ENCODE measurements at places on chromosomes 5 and 9.
A peak's percentile ranks its signal among the peaks of the same experiment; 100 is the strongest.

DNA sequence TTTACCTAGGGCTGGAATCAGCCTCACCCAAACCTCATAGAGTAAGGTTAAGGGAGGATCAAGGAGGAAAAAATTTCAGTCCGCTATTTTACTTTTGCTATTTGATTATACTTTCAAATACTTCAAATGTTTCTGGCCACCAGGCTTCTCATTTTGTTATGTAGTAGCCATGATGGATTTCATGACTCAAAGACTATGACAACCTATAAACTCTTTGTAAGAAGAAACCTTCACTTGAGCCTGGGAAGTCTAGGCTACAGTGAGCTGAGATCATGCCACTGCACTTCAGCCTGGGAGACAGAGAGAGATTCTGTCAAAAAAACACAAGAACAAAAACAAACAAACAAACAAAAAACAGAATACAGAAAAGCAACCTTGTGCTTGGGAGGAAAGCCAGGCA lies 293.6 kb upstream of the TNC start:
- no peak for DNase-seq

GRCh38 chr5:133195250-133195649 lies 143.4 kb downstream of the HSPA4 start:
- DNase-seq = no peak

GRCh38 chr9:504921-505740 lies 290.5 kb downstream of the DOCK8 start:
- no peak for DNase-seq

DNA sequence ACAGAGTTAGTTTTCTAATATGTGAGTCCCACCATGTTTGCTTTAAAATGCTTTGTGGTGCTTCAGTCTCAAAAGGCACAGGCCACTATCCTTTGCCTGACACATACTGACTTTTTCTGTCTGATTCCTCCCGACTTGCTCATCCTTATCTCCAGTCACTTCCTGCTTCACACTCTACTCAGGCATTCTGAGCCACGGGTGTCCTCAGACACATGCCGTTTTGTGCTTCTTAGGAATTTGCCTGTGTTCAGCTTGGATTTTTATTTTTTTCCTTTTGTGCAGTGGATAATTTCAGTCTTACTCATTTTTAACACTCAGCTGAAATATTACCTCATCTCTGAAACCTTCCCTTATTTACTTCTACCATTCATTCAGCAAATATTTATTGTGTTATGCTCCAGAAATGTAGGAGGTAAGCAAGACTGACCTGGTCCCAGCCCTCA lies 54.1 kb downstream of the MAN2A1 start:
- peak; percentile 54 for DNase-seq

DNA sequence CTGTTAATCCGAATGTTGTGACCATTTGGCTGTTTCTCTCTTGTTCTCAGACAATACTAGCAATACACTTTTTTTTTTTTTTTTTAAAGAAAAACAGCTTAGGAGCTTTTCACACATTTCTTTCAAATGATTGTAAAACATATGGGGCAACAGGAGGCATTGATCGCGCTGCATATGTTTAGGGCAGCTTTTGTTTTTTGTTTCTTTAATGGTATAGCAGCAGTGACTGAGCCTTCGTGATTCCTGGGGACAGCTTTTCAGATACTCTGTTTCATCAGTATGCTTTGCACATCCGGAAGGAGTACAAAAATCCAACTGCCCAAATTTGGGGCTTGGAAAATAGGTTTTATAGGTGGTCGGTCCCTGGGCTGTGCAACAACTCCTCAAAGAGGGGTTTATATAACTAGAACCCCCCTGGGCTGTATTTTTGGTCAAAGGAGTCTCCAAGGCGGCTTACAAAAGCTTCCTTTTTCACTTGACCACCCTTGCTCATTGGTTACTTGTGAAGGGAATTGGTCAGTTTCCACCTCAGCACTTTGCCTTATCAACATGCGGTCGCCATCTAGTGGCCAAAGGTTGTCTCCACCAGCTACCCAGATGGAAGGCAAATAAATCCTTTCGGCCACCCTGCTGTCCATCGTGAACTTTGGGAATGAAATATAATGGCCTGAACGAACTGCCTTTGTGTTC lies 91.8 kb downstream of the PDE6A start:
- peak; percentile 81 for DNase-seq

DNA sequence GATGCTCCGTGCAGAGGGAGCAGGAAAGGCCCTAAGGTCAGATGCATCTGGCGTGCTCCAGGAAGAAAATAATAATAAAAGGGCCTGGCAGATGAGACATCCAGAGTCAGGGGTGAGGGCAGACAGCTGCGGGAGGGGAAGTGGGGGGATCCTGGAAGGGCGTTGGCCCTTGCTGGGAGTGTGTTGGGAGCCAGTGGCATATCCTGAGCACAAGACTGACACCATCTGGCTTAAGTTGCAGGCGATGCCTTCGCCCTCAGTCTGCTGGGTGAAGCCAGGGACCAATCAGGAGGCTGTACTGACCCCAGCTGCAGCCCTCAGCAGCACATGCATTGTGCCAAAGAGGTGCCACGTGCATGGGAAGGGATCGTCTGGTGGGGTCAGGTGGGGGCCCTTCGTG lies 3.8 kb downstream of the OR2V2 start:
- DNase-seq = no peak

DNA sequence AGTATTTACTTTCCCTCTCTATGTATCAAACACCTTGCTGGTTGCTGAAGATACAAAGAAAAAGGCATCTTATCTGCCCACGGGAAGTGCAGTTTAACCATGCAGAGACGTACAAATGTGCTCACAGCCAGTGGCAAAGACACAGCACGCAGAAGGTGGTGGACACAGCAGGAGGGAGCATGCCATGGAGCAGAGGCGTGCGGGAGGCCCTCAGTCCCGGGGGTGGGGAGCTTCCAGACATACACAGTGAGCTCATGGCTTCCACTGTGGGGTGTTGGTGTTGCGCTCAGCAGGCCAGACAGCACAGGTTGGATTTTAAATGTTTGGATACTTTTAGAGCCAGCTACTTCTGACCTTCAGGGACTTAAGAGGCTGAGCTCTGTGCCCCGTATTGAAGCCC lies 8.8 kb upstream of the BARX1 start:
- no peak for DNase-seq

DNA sequence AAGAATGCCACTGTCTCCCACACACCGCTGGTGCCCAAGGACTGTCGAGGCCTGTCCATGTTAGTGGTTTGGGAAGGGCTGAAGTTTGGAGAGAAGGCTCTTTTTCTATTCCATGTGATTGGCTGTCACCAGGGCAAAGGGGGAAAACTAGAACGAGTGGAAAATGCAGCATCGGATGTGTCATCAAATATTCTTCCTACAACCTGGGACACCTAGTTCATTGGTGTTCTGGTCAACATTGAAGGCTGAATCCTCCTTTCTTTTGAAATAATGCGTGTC lies 53.2 kb downstream of the PIK3R1 start:
- no peak for DNase-seq

GRCh38 chr5:69368458-69369339 lies 621 bp downstream of the AK6 start:
- peak; percentile 8 for DNase-seq

DNA sequence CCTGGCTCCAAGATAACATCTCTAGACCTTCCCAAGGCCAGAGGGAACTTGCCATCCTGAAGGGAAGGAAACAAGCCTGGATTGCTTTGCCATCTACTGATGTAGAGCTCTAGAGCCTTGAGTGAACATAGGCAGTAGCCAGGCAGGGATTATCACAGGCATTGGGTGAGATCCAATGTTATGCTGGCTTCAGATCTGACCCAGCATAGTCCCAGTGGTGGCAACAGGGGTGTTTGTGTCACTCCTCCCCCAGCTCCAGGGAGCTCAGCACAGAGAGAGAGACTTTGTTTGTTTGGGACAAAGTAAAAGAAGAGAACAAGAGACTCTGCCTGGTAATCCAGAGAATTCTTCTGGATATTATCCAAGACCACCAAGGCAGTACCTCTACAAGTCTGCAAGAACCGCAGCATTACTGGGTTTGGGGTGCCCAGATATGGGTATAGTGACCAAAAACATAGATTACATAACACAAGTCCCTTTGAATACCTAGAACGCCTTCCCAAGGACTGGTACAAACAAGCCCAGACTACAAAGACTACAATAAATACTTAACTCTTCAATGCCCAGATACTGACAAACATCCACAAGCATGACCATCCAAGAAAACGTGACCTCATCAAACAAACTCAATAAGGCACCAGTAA lies 137.6 kb upstream of the DAPK1 start:
- no peak for DNase-seq

DNA sequence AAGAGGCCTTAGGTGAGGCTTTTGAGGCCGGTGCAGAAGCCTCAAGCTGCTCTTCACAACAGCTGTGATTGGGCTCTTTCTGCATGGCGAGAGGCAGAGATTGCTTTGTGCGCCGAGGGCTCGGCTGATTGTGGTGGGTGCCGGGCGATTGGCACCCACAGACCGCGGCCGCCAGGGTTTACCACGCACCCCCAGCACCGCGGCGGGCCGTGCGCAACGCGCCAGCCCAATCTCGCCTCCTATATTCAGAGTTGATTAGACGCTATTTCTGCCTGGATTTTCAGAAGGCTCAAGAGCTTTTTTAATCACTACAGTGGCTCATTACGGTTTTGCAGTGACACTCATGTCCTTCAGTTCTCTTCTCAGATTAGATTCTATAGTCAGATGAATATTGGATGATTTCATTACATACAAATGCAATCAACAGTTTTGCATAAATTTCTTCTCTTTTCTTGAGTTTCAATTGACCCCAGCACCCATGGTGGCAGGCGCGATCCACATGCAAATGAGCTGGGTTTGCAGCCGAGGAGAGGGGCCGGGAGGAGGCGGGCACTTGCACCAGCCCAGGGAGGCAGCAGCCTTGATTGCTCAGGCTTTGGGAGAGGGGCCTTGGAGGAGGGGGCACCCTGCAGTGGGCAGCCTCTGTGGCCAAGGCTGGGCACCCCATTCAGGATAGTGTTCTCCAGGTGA lies 33.8 kb upstream of the PTGS1 start:
- no peak for DNase-seq

DNA sequence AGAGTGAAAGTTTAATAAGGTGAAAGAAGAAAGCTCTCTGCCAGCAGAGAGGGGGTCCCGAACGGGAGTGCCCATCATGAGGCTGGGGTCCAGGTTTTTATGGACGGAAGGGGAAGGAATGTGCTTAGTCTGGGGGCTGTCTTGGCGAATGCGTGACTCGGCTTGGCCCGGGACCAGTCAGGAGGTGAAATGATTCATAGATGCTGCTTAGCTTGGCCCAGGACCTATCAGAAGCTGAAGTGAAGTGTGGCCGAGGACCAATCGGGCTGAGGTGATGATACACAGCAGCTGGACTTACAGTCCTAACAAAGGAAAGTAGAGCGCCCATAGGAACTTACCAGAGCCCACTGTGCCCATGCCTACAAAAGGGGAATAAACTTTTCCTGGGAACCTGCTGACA lies 3.9 kb upstream of the FKTN start:
- DNase-seq = no peak

- peak; percentile 22 for DNase-seq
Measured at GRCh38 chr5:103849934-103850333, 287.3 kb upstream of the NUDT12 start.

- no peak for DNase-seq
Measured at GRCh38 chr5:108649646-108650045, 98.1 kb upstream of the FER start.

DNA sequence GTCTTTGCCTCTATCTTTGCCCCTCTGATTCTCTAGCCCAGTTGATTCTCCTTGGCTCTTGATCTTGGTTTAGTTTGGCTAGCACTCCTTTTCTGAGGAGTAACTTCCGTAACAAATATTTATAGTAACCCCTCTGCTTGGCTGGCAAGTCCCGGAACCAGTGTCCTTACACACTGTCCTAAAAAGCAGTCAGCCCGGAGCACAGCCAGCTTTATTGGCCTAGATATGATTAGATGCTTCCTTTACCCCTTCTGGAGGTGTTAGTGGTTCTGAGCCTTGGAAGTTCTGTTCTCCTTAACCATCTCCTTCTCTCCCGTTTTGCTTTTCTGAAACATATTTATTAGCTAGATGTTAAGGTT lies 17.0 kb upstream of the MSMP start:
- DNase-seq = no peak

DNA sequence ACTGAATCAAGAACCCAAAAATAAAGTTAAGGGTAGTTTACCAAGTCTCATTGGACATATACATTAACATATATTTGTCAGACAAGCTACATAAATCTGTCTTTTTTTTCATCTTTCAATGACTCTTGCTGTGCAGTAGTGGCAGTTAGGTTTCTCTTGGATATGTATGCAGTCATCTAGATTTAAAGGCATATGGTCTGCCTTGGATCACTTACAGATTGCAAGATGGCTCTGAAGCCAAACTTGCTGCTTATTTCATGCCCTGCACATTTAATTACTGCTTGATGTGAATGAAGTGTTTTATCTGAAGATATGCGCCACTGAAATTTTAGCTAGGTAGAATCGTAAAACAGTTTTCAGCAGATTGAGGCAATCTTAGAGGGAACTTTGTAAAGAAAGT lies 18.6 kb upstream of the MAN2A1 start:
- no peak for DNase-seq

DNA sequence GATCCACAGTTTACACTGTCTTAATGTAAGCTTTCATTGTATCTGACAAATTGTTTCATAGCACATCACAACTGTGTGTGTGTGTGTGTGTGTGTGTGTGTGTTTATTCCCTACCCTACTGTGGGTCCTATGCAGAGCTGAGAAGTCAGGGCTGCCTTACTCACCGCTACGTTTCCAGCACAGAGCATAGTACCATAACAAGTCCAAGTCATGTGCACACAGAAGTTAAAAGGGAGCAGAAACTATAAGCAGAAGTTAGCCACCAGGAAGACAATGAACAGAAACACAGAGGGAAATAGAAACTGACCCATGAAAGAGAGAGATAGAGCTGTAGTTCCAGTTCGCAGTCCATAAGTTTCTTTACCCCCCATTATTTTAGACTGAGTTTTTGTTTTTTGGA lies 38.2 kb upstream of the DMXL1 start:
- no peak for DNase-seq

- DNase-seq = no peak
Measured at GRCh38 chr5:59779453-59779852, 114.1 kb downstream of the PDE4D start.

GRCh38 chr5:94375801-94376200 lies 242.6 kb downstream of the KIAA0825 start:
- DNase-seq = no peak

- DNase-seq = peak; percentile 65
Measured at GRCh38 chr5:142364251-142365145, 39.7 kb upstream of the SPRY4 start.

DNA sequence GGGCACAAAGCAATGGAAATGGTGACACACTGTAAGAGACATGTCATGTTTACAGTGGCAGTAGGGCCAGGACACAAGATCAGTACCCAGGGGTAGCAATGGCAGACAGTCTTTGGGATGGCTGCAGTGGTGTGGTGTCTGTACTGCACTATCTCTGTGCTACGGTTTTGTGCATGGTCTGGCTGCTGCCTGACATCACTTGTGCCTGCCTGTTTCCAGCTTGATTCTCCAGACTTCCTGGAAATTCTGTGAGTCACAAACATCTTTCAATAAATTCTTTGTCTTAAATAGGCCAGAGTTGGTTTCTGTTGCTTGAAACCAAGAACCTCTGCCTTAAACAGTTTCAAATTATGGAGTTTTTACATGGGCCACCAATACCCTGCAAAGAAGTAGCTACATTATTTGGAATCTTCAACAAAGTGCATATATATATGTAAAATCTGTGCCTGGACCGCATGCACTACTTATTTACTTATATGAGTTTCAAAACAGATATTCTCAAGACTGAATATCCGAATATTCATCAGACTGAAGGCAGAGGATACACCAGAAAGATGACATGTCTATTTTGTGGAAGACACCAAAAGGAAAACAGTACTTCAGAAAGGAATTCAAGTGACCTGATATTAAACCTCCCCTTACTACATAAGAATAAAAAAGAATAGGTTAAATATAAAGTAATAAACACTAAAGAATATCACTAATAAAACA lies 188.1 kb downstream of the RFX3 start:
- peak; percentile 77 for DNase-seq

All from COLO829 (cell line).